ENCODE measurements at places on chromosomes 13 and 19. TPM values are rescaled to one million over a fixed set of nuclear protein-coding genes. Genes with fewer than 3 reads are reported as not detected.
A peak's percentile ranks its signal among the peaks of the same experiment; 100 is the strongest.

DNA sequence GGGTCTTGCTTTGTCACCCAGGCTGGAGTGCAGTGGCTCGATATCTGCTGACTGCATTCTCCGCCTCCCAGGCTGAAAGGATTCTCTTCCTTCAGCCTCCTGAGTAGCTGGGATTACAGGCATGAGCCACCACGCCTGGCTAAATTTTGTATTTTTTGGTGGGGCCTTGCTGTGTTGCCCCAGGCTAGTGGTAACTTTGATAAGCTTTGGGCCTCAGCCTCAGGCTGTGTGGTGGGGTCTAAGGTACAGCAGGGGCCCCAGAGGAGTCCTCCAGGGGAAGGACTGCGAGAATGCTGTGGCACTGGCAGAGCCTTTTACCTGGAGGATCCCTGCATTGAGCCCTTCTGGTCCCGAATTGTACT lies 7.2 kb downstream of the DOT1L start:
- H3K27me3 ChIP-seq = no peaks in the 10 kb centered on the region
- H3K4me3 ChIP-seq = no peak overlapping the region
- no peak for DNase-seq
- peaks cover 61% of the 10 kb centered on the region for H3K4me1 ChIP-seq

DNA sequence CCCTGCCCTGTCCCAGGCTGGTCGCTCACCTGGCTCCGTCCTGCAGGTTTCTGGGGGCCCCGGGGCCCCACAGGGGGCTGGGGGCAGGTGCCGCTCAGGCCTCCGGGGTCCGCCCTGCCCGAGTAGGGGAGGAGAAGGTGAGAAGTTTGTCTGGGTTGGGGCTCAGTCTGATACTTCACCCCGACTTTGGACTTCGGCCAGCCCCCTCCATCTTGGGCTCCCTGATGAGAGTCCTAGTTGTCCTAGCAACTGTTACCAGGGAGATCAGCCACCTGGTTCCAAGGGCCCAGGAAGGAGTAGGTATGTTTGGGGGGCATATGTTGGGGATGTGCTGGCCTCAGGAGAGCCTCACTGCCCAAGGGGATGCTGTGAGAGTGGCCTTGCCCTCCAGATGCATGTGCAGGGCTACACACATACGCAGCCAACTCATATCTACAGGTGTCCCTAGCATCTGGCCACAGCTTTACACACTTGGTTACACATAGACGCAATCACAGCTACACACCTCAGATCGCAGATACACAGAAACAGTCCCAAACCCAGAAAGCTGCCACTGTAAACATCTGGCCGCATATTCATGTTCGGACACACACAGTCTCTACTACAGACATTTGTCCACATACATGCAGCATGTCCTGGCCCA lies 3.4 kb downstream of the NUMBL start:
- H3K4me1 ChIP-seq = peaks cover 38% of the 10 kb centered on the region
- peak overlapping the region; percentile 93 for H3K27ac ChIP-seq
- no peaks in the 10 kb centered on the region for H3K27me3 ChIP-seq
- DNase-seq = no peak
- no peak overlapping the region for H3K4me3 ChIP-seq

DNA sequence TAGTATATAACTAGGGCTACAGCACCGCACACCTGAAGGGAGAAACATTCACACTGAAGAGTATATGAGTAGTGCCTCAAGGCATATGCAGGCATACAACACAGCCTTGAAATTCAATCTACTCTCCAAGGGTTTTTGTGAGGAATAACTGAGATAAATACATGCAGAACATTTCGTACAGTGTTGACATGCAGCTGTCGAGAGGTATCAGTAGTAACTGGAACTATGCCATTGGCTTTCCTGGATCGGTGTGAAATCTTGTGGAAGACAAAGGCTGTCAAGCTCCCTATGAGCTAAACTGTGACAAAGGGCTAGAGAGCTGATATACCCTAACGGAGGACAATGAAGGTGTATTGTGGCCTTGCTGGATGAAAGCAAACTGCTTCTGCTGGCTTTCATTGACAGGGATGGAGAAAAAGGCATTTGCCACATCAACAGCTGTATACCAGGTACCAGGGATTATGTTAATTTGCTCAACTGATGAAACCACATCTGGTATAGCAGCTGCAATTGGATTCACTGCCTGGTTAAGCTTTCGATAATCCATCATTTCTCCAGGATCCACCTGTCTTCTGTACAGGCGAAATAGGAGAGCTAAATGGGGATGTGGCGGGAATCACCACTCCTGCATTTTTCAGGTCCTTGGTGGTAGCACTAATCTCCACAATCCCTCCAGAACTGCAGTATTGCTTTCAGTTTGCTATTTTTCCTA lies 16.3 kb downstream of the MTRF1 start:
- H3K4me3 ChIP-seq = no peak overlapping the region
- no peak for DNase-seq
- no peak overlapping the region for H3K27ac ChIP-seq
- no peaks in the 10 kb centered on the region for H3K4me1 ChIP-seq

GRCh38 chr19:2306281-2306806 lies 1.6 kb downstream of the LINGO3 start:
- peaks cover 15% of the 10 kb centered on the region for H3K4me1 ChIP-seq
- H3K27ac ChIP-seq = no peak overlapping the region
- peaks cover 25% of the 10 kb centered on the region for H3K27me3 ChIP-seq
- DNase-seq = no peak
- no peaks in the 10 kb centered on the region for H3K36me3 ChIP-seq
- H3K4me3 ChIP-seq = no peak overlapping the region

DNA sequence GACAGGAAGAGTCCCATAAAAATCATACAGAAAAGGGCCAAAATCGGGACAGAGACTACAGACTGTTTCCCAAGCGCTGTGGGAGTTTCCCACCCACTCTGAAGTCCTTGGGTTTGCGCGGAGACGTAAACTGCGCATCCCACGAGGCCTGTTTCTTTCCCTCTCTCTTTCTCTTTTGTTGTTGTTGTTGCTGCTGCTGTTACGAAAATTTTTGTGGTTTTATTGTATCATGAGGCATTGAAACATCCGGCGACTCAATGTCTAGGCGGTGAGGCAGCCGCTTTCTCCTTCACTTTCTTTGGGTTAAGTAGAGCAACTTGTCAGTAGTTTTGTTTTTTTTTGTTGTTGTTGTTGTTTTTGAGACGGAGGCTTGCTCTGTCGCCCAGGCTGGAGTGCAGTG lies 1.6 kb upstream of the PPP1R12C start:
- H3K27me3 ChIP-seq = no peaks in the 10 kb centered on the region
- no peak overlapping the region for H3K27ac ChIP-seq
- H3K36me3 ChIP-seq = no peaks in the 10 kb centered on the region

DNA sequence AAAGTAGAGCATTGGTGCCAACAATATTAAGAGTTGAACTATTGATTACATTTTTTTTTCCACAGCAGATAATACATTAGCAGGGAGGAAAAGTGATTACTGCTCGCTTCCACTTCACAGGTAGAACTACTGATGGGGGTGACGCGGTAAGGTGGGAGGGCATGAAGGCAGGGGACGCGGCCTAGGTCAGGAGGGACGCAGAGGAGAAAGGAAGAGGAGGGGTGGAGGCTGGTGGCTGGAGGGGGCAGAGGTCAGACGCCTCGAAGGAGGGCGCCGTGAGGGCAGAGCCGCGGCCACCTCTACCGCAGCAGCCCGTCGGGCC lies 287 bp upstream of the B3GLCT start:
- H3K27me3 ChIP-seq = no peaks in the 10 kb centered on the region
- H3K36me3 ChIP-seq = no peaks in the 10 kb centered on the region
- peak overlapping the region; percentile 97 for H3K27ac ChIP-seq
- H3K4me3 ChIP-seq = peak overlapping the region; percentile 84

DNA sequence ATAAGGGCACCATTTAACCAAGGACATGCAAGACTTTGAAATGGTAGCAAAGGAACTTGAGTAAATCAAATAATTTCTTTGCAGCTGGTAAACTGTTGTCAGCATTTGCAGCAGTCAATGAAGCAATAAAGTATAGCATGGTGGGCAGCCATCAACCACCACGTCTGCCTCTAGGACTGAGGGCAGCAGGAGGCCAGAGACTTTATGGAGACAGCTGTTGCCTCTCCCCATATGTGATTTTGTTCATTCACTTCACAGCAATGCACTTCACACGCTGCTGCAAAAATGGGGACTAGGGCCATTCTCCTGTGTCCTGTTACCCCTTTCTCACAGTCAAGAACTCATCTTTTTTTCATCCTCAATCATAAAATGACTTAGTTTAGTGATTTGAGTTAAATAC lies 51.3 kb upstream of the PCDH9 start:
- no peak for DNase-seq
- no peak overlapping the region for H3K4me3 ChIP-seq
- H3K27me3 ChIP-seq = no peaks in the 10 kb centered on the region
- H3K4me1 ChIP-seq = no peaks in the 10 kb centered on the region
- no peak overlapping the region for H3K27ac ChIP-seq
- H3K36me3 ChIP-seq = no peaks in the 10 kb centered on the region

IPO5 gene
- total RNA-seq = 147 TPM

FGF21 gene
- not detected for total RNA-seq

BICRA gene
- total RNA-seq = 12.0 TPM
